Natural killer cell (primary cell): ENCODE measurements at places on chromosomes 7 and 10. TPM values are rescaled to one million over a fixed set of nuclear protein-coding genes. Genes with fewer than 3 reads are reported as not detected.

Gene SPDYE5
- 0.09 TPM for total RNA-seq

Gene HPSE2
- total RNA-seq = not detected

Gene AEBP1
- total RNA-seq = 3.3 TPM

Gene DEPP1
- total RNA-seq = not detected

Gene TDRD1
- 0.09 TPM for total RNA-seq

Gene GNGT1
- not detected for total RNA-seq

Gene ETV1
- total RNA-seq = not detected

Gene NXPH1
- total RNA-seq = not detected

Gene RASA4
- 35.6 TPM for total RNA-seq

Gene FEZF1
- not detected for total RNA-seq

DNA sequence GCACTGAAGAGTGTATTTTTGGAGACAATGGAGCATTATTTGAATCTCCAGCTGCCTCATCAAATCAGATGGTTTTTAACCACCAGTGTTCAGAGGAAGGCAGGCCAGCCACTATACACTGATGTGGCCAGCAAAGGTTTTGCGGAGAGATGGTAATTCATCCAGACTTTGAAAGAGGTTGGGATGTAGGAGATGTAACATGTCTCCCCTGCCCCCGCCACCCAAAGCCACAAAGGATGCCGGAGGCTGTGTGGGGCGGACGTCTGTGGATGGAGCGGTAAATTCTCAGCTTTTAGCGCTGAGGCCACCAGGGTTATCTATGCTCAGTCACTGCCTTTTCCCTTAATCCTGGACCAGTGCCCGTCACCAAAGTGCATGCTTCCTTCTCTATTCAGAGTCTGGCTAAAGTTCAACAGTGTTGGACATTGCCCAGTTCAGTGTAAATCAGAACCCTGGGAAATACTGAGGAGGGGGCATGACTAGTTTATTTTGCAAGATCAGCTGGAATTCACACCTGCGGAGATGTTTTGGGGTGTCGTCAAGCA, 3.7 kb upstream of the TRIP6 start:
- peaks cover 20% of the 10 kb centered on the region for H3K4me1 ChIP-seq
- no peak overlapping the region for H3K4me3 ChIP-seq
- no peak for DNase-seq
- no peak overlapping the region for H3K27ac ChIP-seq
- H3K27me3 ChIP-seq = peaks cover 9% of the 10 kb centered on the region
- peaks cover 32% of the 10 kb centered on the region for H3K36me3 ChIP-seq

DNA sequence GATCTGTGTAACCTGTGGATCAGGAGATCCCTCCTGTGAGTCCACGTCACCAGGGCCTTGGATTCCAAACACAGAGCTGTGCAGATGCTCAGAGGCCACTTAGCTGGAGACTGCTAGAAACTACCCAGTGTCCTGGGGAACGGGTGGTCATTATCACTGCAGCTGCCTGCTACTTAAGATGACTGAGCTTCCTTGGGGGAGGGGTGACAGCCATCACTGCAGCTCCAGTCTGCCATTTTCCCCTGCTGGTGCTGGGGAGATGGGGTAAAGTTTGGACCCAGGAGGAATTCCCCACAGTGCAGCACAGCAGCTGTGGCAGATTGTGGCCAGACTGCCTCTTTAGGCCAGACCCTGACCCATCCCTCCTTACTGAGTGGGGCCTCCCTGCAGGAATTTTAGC, 78.8 kb upstream of the VOPP1 start:
- H3K27me3 ChIP-seq = no peaks in the 10 kb centered on the region
- no peaks in the 10 kb centered on the region for H3K36me3 ChIP-seq
- H3K4me3 ChIP-seq = no peak overlapping the region
- no peaks in the 10 kb centered on the region for H3K4me1 ChIP-seq
- no peak for DNase-seq

- no peak overlapping the region for H3K4me3 ChIP-seq
- no peaks in the 10 kb centered on the region for H3K36me3 ChIP-seq
- H3K27ac ChIP-seq = no peak overlapping the region
- no peak for DNase-seq
- no peaks in the 10 kb centered on the region for H3K4me1 ChIP-seq
- no peaks in the 10 kb centered on the region for H3K27me3 ChIP-seq
These were observed 179.3 kb downstream of the ATRNL1 start for GRCh38 chr10:115272482-115272881.

- H3K36me3 ChIP-seq = no peaks in the 10 kb centered on the region
- no peak for DNase-seq
- no peaks in the 10 kb centered on the region for H3K27me3 ChIP-seq
These were observed 47.1 kb upstream of the UBN2 start for GRCh38 chr7:139183878-139184338.

GRCh38 chr7:147014286-147014955, 897.8 kb downstream of the CNTNAP2 start:
- no peak overlapping the region for H3K27ac ChIP-seq
- H3K4me3 ChIP-seq = no peak overlapping the region
- no peaks in the 10 kb centered on the region for H3K4me1 ChIP-seq
- no peaks in the 10 kb centered on the region for H3K27me3 ChIP-seq

GRCh38 chr10:48938281-48938680, 1.4 kb downstream of the LRRC18 start:
- no peaks in the 10 kb centered on the region for H3K36me3 ChIP-seq
- no peak overlapping the region for H3K4me3 ChIP-seq
- no peak for DNase-seq
- no peak overlapping the region for H3K27ac ChIP-seq

DNA sequence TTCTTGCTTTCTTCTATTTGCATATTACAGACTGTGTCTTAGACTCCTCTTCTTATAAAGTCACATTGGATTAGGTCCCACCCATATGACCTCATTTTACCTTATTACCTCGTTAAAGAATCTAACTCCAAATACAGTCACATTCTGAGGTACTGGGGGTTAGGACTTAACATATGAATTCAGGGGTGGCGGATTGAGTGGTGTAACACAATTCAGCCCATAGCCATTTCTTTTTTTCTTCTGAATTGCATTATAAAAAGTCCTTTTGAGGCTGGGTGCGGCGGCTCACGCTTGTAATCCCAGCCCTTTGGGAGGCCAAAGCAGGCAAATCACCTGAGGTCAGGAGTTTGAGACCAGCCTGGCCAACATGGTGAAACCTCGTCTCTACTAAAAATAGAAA, 6.8 kb upstream of the HERC4 start:
- H3K4me3 ChIP-seq = no peak overlapping the region
- no peaks in the 10 kb centered on the region for H3K36me3 ChIP-seq
- H3K27me3 ChIP-seq = peaks cover 2% of the 10 kb centered on the region
- DNase-seq = no peak

GRCh38 chr7:39095875-39096619, 118.3 kb downstream of the POU6F2 start:
- no peak for DNase-seq
- no peak overlapping the region for H3K4me3 ChIP-seq
- H3K4me1 ChIP-seq = no peaks in the 10 kb centered on the region
- no peaks in the 10 kb centered on the region for H3K27me3 ChIP-seq
- H3K36me3 ChIP-seq = no peaks in the 10 kb centered on the region
- no peak overlapping the region for H3K27ac ChIP-seq

- no peaks in the 10 kb centered on the region for H3K4me1 ChIP-seq
- H3K27ac ChIP-seq = no peak overlapping the region
- no peak overlapping the region for H3K4me3 ChIP-seq
- no peaks in the 10 kb centered on the region for H3K36me3 ChIP-seq
- H3K27me3 ChIP-seq = no peaks in the 10 kb centered on the region
These were observed 722.6 kb downstream of the GRID1 start for GRCh38 chr10:85643845-85644525.

- H3K4me1 ChIP-seq = peaks cover 44% of the 10 kb centered on the region
- H3K36me3 ChIP-seq = no peaks in the 10 kb centered on the region
- no peak overlapping the region for H3K27ac ChIP-seq
- H3K27me3 ChIP-seq = no peaks in the 10 kb centered on the region
- DNase-seq = peak; percentile 38
- no peak overlapping the region for H3K4me3 ChIP-seq
These were observed 34.7 kb downstream of the DDIT4 start for GRCh38 chr10:72308320-72308987.

- no peaks in the 10 kb centered on the region for H3K27me3 ChIP-seq
- H3K4me1 ChIP-seq = no peaks in the 10 kb centered on the region
- H3K27ac ChIP-seq = no peak overlapping the region
- DNase-seq = no peak
- H3K4me3 ChIP-seq = no peak overlapping the region
- H3K36me3 ChIP-seq = no peaks in the 10 kb centered on the region
These were observed 594.3 kb downstream of the REEP3 start for GRCh38 chr10:64115471-64115870.

- no peak for DNase-seq
- H3K4me3 ChIP-seq = no peak overlapping the region
- H3K36me3 ChIP-seq = no peaks in the 10 kb centered on the region
- H3K27me3 ChIP-seq = no peaks in the 10 kb centered on the region
These were observed 34.8 kb upstream of the AGR2 start for GRCh38 chr7:16839646-16840045.

DNA sequence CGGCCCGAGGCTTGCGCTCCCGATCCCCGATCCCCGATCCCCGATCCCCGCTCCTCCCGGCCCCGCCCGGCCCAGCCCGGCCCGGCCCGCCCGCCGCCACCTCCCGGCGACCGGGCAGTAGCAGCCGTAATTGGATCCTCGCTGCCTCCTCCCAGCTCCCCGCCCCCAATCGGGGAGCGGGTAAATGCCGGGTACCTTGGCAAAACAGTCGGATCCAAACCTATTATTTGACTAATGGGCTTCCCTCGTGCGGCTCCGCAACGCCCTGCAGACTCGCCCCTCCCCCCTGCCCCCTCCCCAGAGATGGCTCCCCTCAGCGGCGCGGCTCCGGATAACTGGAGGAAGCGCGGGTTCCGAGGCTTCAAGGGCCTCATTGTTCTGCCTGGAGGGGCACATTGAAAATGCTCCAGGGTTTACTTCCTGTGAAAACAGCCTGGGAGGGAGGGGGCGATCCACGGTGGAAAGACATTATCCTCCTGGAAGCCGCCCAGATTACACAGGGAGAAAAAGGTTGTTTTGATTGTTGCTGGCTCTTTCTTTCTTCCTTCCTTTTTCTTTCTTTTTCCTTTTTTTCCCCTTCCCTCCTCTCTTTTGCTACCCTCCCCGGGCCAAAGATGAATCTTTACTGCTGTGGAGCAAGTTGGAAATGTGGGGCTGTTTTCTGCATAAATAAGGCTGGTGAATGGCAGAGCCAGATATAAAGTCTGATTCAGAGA, 94.7 kb upstream of the ZMIZ1 start:
- DNase-seq = peak; percentile 53
- H3K4me3 ChIP-seq = peak overlapping the region; percentile 38
- H3K4me1 ChIP-seq = peaks cover 17% of the 10 kb centered on the region
- H3K27me3 ChIP-seq = no peaks in the 10 kb centered on the region
- peak overlapping the region; percentile 43 for H3K27ac ChIP-seq

DNA sequence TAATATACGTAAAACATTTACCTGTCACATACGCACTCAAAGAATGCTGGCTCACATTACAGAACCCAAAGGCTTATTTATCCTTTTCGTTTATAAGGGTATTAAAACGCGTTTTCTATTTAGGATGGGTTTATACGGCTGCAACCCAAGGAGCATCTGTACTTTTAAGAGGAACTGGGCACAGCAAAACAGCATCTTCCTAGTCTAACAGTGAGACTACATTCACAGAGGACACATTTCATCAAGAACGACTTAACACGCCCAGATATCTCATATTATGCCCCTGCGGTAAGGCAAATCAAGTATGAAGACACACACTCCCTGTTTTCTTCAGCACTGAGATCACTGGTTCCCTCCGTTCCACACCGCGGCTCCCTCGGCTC, 533 bp upstream of the DMTF1 start:
- DNase-seq = no peak
- H3K4me1 ChIP-seq = peaks cover 2% of the 10 kb centered on the region
- H3K27me3 ChIP-seq = no peaks in the 10 kb centered on the region
- H3K4me3 ChIP-seq = peak overlapping the region; percentile 70
- peaks cover 5% of the 10 kb centered on the region for H3K36me3 ChIP-seq

DNA sequence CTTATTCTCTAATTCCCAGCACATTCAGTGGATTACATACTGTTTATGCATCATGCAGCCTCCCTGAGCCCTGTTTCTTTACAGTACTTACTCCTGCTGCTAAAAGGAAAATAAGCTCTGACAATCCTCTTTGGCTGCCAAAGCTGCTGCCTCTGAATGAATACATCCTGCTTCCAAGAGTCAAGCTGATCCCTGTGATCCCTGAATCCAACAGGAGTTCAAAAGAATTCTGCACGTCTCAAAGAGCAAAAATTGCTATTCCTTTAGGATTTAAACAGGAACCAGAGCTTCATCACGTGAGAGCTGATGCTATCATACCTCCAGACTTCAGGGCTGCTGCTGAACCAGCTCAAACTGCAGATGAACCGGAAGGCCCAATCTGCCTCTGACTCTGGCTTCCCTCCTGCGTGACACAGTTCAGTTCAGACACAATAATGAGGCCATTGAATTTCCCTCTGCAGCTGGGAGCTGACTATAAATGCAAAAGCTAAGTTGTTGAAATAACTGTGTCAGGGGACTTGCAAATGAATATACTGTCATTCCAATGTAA, 851.0 kb upstream of the PHF14 start:
- H3K4me1 ChIP-seq = no peaks in the 10 kb centered on the region
- no peak overlapping the region for H3K4me3 ChIP-seq
- no peak for DNase-seq
- H3K27ac ChIP-seq = no peak overlapping the region
- no peaks in the 10 kb centered on the region for H3K27me3 ChIP-seq
- H3K36me3 ChIP-seq = no peaks in the 10 kb centered on the region

DNA sequence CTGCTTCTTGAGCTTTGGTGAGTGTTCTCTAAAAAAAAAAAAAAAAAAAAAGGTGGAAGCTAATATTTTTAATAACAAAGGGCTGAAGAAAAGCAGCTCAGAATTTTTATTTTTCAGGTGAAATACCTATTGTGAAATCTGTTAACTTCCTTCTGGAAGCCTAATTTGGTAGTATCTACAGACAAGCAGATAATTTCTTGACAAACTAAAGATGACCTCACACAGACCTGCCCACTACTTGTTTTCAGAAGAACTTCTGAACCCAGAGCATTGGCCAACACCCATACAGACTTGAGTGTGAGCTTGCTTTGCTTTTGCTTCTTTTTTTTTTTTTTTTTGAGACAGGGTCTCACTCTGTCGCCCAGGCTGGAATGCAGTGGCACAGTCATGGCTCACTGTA, 31.2 kb downstream of the LRRC4 start:
- no peak overlapping the region for H3K27ac ChIP-seq
- H3K27me3 ChIP-seq = no peaks in the 10 kb centered on the region
- peaks cover 2% of the 10 kb centered on the region for H3K36me3 ChIP-seq

- H3K4me1 ChIP-seq = no peaks in the 10 kb centered on the region
- H3K36me3 ChIP-seq = no peaks in the 10 kb centered on the region
- no peaks in the 10 kb centered on the region for H3K27me3 ChIP-seq
- H3K4me3 ChIP-seq = no peak overlapping the region
- no peak for DNase-seq
These were observed 9.2 kb upstream of the FOXP2 start for GRCh38 chr7:114405427-114405826.
